ENCODE measurements at places on chromosomes 1 and 21.

- DNase-seq = no peak
Measured at GRCh38 chr1:171809834-171810233, 28.4 kb downstream of the METTL13 start.

GRCh38 chr21:24179110-24179509 is 1428.2 kb downstream of the MRPL39 start:
- DNase-seq = no peak

DNA sequence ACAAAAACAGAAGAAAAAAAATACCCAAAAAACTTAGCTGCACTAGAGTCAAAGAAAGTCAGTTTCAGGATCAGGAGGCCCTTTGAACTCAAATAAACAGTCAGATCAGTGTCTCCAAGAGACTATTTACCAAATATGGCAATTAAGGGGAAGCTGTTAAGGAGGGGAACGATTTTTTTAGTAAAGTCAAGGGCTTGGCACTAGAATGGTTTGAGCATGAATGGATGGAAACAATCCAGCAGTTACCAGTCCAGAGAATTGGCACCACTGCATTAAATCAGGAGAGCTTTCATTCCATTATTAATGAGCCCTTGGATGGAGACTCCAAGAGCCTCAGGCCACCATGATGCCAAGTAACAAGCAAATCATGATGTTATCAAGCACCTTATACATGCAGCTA is 7.2 kb downstream of the TRAPPC3 start:
- no peak for DNase-seq

- DNase-seq = no peak
Measured at GRCh38 chr21:29007810-29008209, 11.3 kb downstream of the RWDD2B start.

DNA sequence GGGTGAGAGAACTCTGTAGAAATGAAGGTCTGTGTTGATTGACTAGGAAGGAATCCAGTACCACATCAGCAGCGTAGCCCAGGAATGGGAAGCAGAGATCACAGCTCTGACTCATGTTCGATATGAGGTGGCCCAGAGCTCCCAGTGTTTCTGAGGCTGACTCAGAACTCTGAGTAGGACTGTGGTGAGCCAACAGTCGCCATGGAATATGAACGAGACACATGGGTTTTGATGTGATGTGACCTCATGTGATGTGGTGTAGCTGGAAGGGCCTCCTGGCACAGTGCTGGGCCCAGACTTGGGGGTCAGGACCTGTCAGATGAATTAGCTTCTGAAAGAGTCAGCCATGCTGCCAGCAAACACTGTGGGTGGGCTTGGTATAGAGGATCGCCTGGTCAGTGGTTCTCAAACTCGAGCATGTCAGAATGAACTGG is 237.0 kb downstream of the MRPL39 start:
- no peak for DNase-seq

DNA sequence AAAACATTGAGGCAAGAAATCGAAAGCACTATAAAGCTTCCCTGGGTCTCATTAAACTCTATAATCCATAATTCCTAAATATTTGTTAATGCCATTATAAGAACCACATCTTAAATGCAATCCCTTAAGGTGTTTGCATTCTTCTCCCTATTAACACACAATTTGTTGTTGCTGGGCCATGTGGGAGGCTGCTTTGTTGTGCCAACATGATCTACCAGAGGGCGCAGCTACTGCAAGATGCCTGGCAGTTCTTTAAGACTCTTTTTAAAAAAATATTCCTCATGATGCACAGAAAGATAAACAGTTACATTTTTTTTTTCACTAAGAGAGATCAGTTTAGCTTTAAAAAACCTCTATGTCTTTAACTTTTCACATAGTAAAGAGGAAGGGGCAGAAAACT is 39.0 kb upstream of the BCAS2 start:
- DNase-seq = no peak

DNA sequence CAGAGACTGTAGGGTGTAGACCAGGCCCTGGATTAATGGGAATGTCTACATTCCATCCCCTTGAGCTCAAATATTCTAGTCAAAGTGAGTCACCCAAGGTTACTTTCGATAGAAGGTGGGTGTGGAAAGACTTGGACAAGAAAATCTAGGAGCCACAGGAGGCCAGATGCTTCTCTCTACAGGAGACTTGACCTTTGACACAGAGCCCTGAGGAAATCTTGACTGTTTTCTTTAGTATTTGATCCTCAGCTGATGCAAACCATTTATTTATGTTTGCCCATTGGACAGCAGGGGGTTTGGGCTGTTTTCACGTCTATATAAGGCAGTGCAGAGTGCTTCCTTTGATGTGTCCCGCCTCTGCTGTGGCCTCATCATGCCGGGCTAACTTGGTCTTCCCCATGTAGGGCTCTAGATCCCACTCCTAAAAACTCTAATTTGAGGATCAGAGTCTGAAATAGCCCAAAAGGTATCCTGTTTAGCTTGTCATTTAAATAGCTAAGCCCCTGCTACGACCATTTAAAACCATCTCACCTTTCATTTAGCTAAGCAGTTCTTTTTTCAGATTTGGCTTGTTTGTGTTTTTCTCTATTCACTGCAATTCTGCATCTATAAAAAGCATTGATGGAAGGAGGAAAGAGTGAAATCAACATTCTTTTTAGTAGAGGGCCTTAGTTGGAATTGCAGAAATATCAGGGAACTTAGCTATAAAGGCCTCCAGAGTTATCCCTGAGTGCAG is 15.5 kb upstream of the MAP3K7CL start:
- DNase-seq = no peak

DNA sequence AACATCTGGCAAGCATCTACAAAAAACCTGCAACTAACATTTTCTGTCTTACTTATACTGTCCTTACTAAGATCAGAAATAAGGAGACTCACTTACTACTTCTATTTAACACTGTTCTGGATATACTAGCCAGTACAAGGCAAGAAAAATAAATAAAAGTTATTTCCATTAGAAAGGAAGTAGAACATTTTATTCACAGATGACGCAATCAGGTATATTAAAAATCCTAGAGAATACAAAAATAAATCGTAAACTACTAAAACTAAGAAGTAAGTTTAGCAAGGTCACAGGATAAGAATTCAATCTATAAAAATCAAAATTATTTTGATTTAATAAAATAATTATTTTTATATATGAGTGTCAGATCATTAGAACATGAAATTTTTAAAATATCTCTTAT is 264.6 kb downstream of the BARHL2 start:
- no peak for DNase-seq

GRCh38 chr1:30879126-30879786 is 29.3 kb downstream of the SDC3 start:
- no peak for DNase-seq

DNA sequence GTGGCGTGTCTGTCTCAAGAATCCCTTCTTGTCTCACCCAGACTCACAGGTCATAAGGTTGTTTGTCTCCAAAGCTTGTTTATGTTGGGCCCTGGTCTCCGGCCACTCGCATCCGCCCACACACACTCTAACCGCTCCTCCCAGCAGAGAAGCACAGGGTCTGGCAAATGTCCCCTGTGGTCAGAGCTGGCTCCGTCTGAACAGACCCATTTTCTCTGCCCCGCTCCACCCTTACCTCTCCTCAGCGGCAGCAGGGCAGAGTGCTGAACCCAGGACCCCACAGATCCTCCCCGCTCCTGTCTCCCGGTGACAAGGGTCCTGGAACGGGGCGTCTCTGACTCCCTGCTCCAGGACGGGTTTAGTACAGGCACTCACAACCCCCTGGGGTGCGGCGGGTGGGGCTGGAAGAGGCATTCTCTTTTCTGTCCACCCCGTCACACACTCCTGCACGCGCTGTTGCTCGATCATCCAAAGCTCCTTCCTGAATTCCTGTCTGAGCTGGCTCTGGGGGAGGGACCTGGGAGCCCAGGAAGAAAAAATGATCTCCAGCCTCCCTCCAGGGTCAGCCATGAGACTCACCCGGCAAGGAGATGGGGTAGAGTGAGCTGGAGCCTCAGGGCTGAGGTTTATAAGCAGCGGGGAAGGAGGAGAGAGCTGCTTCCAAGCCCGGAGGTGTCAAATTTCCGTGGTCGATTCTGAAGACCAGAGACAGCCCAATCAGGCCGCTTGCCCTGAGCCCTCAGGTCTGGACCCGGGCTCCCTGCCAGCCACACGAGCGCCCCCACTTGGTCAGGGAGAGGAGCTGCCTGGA is at the start of gene S100A13:
Gene S100A13 (minus strand): TSS at position 602 of the 811 bp plus-strand sequence. CDS start 1,033 bp downstream, outside the sequence.
- DNase-seq = peak; percentile 67

DNA sequence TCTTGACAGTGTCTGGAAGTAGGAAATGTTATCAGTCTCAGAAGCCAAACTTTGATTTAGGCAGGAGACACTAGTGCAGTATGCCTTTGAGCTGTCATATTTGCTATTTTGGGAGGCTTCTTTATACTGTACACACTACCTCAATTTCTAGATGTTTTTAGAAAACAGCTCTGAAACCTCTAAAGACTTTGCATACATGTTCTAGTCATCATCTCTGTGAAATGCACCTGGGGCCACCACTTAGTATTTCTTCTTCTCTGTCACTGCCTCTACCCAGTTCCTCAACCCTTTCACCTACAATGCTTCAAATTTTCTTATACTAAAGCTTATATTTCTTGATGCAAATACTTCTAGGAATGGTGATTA is 29.1 kb upstream of the PLA2G4A start:
- no peak for DNase-seq

GRCh38 chr1:21775985-21776562 is 6.9 kb downstream of the USP48 start:
- no peak for DNase-seq

- peak; percentile 35 for DNase-seq
Measured at GRCh38 chr1:158117854-158118704, 62.6 kb upstream of the CD1D start.

DNA sequence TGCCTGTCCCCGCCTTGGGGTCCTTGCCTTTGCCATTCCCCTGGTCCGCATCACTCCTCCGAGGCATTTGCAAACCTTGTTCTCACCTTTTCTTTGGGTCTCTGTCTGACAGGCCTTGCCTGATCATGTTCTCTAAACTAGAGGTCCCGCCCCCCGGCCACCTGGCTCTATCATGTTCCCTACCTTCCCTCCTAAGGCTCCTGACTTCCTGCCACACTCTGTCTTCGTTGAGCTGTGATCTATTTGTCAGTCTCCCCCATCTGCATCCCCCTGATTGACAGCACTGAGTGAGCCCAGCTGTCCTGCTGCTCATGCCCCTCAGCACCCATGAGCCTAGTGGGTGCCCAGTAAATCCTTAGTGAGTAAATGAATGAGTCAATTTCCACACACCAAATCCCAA is 22.8 kb downstream of the ERG start:
- no peak for DNase-seq

GRCh38 chr1:27967884-27968466 is 8.2 kb downstream of the XKR8 start:
- DNase-seq = no peak

DNA sequence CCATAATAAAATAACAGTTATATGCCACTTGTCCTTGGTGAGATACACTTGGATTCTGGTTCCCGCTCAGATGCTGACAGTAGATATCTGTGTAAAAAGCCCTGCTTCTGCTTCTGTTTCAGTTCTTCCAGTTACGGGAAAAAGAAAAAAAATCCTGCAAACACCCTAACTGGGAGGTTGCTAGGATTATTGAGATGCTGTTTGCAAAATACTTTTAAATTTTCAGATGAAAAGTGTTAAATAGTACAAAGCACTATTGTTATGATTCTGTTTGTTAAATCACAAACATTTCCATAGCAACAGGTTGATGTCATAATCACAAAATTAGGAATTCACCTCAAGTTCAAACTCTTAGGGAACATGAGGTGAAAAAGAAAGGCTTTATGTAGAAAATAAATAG is 232.3 kb downstream of the HMCN1 start:
- no peak for DNase-seq

DNA sequence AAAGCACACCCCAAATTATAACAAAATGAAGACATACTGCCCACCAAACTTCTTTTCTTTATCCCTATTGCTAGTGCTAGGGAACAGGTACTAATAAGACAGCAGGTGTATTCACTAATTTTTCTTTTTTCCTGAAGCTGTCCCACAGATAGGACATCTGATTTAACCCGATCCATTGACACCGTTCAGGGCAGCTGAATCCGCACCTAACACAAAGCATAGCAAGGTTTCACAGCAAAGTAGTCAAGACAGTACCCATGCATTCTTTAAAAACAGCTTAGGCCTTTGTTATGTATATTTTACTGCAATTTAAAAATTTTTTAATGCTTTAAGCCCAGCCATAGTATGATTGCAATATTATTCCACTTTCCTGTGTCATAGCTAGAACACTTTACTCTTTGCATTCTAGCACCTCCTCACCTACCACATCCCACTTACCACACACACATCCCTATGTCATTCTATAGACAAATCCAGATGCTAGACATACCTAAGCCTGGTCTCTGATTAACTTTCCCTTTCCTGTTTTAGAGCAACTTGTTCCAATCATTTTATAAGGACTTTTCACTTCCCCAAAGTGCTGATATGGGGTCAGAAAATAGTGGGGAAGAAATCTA is 40.4 kb downstream of the GATAD2B start:
- DNase-seq = no peak

DNA sequence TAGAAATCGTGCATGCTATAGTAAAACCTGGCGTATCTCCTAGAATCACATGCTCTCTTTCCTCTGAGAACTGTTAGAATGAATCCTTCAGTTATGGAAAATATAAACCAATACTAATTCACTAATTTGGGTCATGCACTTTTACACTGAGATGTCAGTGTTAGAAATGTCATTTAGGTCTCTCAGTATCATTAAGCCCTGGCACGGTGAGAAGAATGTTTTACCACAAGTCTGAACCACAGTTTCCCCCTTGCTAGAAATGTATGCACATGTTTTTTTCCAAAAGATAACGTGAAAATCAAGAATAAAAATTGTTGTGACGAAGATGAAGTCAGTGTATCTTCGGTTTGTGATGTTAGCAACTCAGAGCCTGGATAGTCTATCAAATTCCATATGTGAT is 1062.7 kb upstream of the NCAM2 start:
- no peak for DNase-seq

- DNase-seq = no peak
Measured at GRCh38 chr21:38171723-38172344, 85.0 kb upstream of the KCNJ15 start.

DNA sequence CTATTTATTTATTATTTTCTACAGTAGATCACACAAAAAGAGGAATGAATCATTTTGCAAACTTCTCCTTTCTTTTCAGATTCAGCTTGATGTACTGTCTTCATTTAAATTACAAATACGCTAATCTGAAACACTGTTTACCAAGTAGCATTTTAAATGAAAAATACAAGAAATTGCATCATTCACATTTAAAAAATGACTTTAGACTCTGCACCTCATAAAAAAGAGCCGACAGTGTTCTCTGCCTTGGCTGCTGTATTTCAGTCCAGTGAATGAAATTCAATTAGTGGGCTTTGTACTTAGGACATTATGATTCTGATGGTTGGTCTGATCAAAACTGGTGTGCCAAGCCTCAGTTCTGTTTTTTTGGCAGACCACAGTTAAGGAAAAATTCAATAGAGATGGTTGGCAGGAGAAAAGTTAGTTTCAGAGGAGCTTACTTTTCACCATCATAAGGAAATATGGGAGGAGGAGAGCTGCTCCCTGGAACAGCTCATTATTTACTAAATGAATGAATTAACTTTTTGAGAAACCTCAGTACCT is 222.4 kb upstream of the ESRRG start:
- DNase-seq = no peak

GRCh38 chr1:162218975-162219374 is 149.5 kb downstream of the NOS1AP start:
- DNase-seq = no peak
